Stimulated activated CD8-positive, alpha-beta memory T cell treated with anti-CD3 and anti-CD28 coated beads, Interleukin-15, amount 100 ng/mL, for 1 hour (primary cell): ENCODE measurements at places on chromosomes 3 and 15.

GRCh38 chr3:50516440-50516871 is 13.0 kb upstream of the CACNA2D2 start:
- no peak for DNase-seq

GRCh38 chr15:83016906-83017305 is 5.5 kb upstream of the C15orf40 start:
- no peak for DNase-seq

DNA sequence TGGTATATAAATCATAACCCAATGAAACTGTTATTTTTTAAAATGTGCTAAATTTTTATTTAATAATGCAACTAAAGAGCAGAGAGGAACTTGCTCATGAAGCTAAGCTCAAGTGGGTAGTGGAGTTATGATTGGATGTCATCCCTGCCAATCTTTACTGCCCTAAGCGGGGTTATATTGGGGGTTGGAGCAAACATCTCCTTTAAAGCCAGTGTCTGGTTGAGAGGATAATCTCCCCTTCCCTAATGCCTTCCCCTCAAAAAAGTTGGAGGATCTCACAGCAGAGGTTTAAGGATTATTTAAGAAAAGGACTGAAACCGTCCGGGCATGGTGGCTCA is 32.1 kb upstream of the CLASP2 start:
- DNase-seq = no peak

GRCh38 chr15:63385911-63386531 is 4.4 kb upstream of the CA12 start:
- no peak for DNase-seq

GRCh38 chr3:110814170-110815007 is 257.2 kb upstream of the NECTIN3 start:
- DNase-seq = no peak

- no peak for DNase-seq
Measured at GRCh38 chr3:139771331-139771730, 93.6 kb upstream of the NMNAT3 start.

- no peak for DNase-seq
Measured at GRCh38 chr3:72818905-72819304, 29.3 kb downstream of the SHQ1 start.

- no peak for DNase-seq
Measured at GRCh38 chr15:67799801-67800205, 25.5 kb upstream of the SKOR1 start.

GRCh38 chr15:66364944-66365528 is 8.6 kb upstream of the TIPIN start:
- no peak for DNase-seq

DNA sequence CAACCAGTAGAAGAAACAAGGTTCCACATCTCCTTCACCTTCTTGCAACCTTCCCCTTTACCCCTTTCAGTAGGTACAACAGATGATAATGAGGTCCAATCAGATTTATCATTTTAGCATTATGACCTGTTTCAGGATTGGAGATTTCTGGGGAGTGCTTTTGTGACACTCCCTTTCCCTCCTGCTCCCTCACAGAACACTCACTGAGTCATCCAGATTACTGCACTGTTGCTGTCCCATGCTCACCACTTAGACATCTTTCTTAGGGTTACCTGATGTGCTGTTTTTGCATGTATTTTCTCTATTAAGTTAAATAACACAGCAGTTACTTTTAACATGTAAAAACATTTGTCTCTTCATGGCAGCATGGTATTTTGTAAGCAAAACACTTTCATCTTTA is 118.5 kb downstream of the MFSD1 start:
- DNase-seq = no peak
